Activated T-helper 17 cell treated with anti-CD3 and anti-CD28 coated beads, Interleukin-2, amount 50 U/mL, for 72 hours (primary cell): ENCODE measurements at places on chromosomes 3 and 15. TPM values are rescaled to one million over a fixed set of nuclear protein-coding genes. Genes with fewer than 3 reads are reported as not detected.

DNA sequence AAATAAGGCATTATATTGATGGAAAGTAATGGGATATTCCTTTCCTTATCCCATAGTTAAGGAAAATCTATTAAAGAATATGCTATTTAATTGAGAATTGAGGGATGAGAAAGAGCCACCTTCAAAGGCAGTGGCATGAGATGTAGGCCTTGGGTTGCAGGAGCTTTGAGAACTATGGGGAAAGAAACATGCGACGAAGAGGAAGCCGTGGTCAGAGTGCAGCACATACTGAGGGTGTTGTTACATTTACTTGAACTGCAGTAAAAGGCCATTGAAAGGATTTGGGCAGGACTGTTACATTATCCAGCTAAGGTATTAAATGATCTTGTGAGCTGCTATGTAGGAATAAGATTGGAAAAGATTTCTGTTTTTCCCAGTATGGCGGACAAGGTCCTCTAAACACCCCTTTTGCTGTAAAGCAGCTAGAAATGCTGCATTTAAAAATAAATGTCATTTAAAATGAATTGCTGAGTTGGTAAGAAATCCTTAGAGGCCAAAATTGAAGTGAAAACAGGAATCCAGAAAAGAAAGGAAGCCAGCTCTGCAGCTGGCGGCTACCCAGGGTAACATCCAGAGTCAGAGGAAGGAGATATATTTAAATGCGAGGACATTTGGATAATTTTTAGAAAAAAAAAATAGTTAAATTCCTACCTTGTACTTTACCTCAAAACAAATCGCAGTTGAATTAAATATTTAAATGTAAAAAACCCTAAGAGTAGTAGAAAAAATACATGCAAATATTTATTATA is 61.7 kb downstream of the IL1RAP start:
- ATAC-seq, result no peak

GRCh38 chr3:36840453-36840921 is 76.1 kb upstream of the DCLK3 start:
- no peak for ATAC-seq

- no peak for ATAC-seq
Measured at GRCh38 chr3:167859610-167860009, 124.1 kb downstream of the SERPINI1 start.

The DAZL gene
- total RNA-seq, result 0.13 TPM
